LoVo (cell line): ENCODE measurements at places on chromosomes 2 and 18.

GRCh38 chr18:58394602-58395425, 234.1 kb downstream of the ALPK2 start:
- DNase-seq, result no peak

GRCh38 chr2:230868161-230868946, 3.6 kb downstream of the ITM2C start:
- no peak for DNase-seq

GRCh38 chr18:37242826-37243560, 322.6 kb downstream of the CELF4 start:
- no peak for DNase-seq

GRCh38 chr2:200834701-200835100, 23.0 kb downstream of the BZW1 start:
- DNase-seq, result no peak

DNA sequence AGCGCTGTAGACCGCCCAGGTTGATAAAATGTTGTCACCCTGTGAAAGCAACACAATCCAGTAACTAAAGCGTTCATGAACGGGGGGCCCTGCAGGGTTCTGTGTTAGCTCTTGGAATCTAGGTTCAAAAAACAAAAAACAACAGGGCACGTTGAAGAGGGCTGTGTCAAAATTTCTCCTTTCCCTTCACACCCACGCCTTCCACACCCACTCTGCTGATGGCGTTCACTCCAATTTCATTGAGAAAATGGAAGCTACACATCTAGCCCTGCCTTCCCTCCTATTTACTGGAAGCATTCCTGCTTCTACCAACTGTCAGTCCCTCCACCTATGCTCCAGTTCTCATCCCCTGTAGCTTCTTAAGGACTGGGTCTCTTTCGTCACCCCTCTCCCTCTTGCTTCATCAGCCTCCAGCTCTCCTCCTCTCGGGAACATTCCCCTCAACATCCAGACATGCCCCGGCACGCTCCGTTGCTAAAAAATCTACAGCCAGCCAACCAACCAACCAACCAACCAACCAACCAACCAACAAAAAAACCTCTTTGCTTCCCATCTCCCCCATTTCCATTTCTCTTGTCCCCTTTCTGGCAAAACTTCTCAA, 98.4 kb upstream of the SP3 start:
- DNase-seq, result no peak

- no peak for DNase-seq
Observed at GRCh38 chr2:170713543-170714380, 1.4 kb upstream of the SP5 start.

- no peak for DNase-seq
Observed at GRCh38 chr2:102116630-102117471, 25.7 kb upstream of the IL1R1 start.

DNA sequence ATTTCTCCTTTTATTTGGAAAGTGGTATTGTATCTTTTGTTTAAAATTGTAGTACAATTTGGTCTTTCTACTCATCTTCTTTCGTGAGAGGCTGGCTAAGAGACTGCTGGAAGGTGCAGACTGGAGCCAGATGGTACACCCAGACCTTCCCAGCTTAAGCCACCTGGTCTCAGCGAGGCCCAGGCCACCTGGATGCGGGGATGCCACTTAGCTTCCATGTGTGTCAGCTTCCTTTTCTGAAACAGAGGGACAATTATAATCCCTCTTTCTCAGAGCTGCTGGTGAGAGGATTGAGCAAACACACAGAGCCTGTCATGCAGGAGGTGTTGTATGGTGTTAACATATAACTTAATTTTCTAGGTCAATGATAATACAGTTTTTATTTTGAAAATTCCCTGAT, 17.4 kb downstream of the FARP2 start:
- DNase-seq, result no peak

- DNase-seq, result no peak
Observed at GRCh38 chr2:25079050-25079635, 37.3 kb downstream of the EFR3B start.

DNA sequence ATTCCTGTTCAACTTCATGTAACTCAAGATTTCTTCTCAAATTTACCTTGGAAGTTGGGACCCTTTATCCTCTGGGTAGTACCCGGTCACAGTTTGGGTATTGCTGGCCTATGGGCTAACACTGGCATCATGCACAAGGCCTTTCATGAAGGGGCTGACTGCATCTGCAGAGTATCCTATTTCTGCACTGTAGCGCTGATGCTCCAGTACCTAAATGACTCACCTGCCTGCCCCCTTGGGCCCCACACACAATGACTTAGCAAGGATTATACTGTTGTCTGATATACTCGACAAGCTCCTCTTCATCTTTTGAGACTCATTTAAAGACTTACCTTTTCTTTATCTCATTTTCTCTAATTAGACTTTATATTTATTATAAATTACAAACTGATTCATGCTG, 39.9 kb downstream of the DNAH6 start:
- DNase-seq, result no peak

DNA sequence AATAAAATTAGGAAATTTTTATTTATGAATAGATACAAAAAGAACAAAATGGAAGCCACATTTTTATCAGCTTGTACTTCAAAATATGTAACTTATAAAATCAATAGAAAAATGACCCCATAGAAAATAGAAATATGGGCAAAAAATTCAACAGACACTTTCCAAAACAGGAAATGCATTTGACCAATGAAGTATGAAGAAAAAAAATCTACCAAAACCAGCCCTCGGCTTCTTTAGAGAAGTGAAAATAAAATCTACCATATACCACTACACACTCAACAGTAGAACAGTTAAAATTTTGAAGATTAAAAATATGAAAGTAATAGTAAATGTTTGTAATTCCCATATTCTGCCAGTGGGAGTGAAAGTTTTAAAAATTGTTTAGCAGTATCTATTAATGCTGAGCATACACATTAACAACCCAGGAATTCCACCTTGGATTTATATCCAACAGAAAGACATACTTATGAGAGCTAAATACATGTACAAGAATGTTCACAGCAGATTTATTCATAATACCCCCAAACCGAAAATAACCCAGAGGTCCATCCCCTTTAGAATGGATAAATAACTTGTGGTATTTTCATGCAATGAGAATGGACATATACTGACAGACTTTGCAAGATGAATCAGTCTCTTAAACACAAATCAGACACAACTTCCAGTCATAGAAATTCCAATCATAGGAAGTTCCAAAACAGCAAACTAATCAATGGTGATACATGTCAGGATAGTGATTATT, 318.0 kb downstream of the FIGN start:
- no peak for DNase-seq

DNA sequence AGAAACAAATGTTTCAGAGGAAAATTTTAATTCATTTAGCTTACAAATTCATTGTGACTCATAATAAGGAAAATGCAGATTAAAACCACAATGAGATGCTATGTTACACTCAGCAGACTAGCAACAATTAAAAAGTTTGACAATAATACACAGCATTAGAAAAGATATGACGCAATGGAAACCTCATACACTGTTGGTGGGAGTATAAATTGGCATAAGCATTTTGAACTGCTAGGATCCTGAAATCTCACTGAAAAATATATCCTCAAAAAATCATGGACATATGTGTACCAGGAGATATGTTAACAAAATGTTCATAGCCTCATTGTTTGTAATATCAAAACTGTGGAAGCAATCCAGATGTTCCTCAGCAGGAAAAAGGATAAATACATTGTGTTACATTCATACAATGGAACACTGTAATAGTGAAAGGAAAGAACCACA, 13.7 kb downstream of the CALCRL start:
- no peak for DNase-seq

DNA sequence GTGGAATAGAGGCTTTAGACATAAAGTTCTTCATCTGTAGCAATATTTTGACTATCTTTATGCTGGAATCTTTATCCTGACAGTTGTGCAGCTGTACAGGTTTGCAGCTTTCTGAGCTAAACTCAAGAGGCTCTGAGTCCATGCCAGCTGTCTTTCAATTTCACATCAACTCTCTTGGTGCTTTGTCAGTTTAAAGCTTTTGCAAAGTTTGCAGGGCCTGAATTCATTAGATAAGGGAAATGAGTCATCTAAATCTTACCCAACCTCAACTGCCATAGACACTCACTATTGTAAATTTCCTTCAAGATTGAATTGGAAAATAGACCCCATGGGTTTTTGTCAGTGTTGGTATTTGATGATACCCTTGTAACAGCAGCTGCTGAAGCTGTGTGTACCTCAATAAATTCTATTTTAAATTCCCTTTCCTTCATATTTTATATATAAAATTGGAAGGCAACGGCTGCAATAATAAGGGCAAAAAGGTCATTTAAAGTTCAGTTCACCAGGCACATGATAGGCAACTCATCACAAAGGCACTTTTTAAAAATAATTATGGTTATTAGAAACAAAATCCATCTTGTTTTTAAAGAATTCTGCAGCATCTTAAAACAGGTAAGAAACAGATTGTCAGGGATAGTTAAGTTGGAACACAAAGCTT, 169.9 kb upstream of the SLC39A10 start:
- peak; percentile 18 for DNase-seq

- DNase-seq, result no peak
Observed at GRCh38 chr18:74351354-74351753, 35.7 kb downstream of the C18orf63 start.

- DNase-seq, result peak; percentile 75
Observed at GRCh38 chr18:22467760-22468553, 50.2 kb upstream of the CTAGE1 start.

GRCh38 chr18:35635170-35635569, 53.6 kb downstream of the GALNT1 start:
- no peak for DNase-seq

DNA sequence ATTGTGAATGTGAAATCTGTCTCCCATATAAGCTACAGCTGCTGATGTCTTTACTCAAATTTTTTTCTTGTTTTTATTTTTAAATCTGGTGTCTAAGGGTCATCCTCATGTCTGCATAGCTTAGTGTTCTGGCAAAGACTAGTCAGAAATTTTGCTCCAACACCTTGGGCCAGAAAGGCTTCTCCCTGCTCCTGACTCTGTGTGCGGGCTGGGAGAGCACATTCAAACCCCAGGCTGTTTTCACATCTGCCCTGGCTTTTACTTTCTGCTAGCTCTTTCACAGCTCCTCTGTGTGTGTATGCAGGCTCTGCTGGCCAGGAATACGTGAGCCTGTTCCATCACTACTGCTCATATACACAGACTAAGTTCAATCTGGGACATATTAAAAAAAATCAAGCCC, 102.9 kb upstream of the RIOK3 start:
- no peak for DNase-seq

GRCh38 chr2:188865681-188866080, 108.5 kb upstream of the COL3A1 start:
- no peak for DNase-seq

DNA sequence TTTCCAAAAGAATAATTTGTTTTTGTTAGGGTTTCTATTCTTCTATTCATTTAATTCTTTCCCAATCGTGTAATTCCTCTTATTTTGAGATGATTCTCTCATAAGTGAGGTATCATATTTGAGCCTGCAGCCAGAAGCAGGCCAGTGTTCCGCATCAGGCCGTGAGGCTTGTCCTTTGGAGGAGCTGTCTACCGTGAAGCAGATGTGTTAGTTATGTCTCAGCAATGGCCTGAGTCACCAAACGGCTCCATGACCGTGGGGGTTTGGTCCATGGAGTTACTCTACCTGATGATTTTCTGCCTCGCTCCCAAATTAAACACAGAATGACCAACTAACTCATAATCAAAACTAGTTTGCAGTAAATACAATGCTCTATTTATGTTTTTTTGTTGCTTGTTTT, 64.2 kb upstream of the TMEM87B start:
- no peak for DNase-seq
